Sciatic nerve (tissue), 2 donors: ENCODE measurements at places on chromosomes 7 and 10.

DNA sequence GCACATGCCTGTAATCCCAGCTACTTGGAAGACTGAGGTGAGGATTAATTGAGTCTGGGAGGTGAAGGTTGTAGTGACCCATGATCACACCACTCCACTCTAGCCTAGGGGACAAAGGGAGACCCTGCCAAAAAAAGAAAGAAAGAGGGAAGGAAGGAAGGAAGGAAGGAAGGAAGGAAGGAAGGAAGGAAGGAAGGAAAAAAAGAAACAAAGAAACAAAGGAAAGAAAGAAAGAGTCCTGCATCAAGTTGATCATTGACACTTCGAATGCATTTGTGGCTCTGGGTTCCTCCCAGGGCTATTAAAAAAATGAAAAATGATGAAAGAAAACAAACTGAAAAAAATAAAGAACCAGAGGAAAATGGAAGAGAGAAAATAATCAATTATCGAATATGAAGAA lies 3.9 kb upstream of the PRRT4 start:
- no peak for DNase-seq

DNA sequence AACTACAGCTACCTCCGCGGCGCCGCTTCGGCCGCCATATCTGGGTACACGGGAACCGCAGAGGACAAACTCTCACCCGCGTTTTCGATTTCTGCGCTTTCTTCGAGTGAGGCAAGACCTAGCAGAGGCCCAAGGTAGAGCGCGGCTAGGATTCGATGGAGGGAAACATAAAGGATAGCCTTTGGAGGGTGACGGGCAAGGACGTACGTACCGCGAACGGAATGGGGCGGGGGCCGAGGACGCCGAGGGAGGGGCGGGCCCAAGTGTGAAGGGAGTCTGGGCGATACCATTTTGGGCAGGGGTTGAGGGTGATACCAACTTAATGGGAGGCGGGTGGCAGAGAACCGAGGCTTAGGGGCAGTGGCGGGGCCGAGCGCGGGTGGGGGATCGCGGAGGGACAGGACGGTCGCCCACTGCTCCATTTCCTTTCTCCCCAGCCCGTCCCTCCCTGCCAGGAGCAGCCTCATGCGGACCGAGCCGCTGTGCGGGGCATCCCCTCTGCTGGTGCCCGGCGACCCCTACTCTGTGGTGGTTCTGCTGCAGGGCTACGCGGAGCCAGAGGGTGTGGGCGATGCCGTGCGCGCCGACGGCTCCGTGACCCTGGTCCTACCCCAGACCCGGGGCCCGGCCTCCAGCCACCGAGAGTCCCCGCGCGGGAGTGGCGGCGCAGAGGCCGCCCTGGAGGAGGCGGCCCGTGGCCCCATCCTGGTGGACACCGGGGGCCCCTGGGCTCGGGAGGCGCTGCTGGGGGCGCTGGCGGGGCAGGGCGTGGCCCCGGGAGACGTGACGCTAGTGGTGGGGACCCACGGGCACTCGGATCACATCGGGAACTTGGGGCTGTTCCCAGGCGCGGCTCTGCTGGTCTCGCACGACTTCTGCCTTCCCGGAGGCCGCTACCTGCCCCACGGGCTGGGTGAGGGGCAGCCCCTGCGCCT lies at the start of gene MBLAC1:
TSS of gene MBLAC1 (plus strand) at position 37 of the 935 bp plus-strand sequence. CDS start at position 466, 429 bp downstream.
- DNase-seq: peak; percentile 93

GRCh38 chr7:94888551-94888950 lies 18.8 kb upstream of the PPP1R9A start:
- DNase-seq: no peak

- no peak for DNase-seq
These were observed 1.6 kb downstream of the HTR7 start for GRCh38 chr10:90856261-90856660.

DNA sequence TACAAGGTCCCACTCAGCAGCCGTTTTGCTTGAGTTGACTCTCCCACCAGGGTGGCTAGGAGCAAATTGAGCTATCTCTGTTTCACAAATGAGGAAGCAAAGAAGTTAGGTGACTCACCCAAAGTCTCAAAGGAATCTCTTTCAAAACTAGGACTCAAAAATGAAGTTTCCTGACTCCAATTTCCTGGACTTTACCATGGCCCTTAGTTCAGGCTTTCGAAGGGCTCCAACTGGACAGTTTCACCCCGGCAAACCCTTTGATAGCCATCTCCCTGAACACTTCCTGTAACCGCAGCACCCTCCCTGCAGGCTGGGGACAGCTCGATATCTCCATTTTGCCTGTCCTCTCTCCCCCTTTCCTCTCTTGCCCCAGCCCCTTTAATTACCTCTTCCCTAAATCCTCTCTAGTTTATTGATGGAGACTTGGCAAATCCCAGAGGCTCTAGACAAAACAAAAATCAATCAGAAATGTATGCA lies 4.7 kb upstream of the AFAP1L2 start:
- DNase-seq: no peak

DNA sequence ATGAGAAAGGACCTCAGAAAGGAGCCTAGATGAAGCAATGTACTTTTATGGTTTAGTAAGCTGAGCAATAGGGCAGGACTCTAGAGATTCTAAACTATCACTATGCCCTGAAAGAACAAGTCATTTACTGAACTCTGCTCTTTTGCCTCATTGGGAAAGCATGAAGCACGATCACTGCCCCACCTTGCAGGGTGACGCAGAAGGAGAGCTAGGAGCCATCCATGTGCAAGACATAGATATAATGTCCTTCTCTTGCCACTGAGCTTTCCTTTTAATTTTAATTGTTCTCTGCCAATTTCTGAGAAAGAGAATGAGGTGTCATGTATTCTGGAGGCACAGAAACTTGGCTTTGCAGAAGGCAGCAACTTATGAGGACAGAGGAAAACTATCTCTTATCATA lies 108.3 kb downstream of the SORCS1 start:
- no peak for DNase-seq

GRCh38 chr7:156544919-156545715 lies 95.5 kb upstream of the RNF32 start:
- DNase-seq: no peak

- no peak for DNase-seq
These were observed 80.2 kb downstream of the RHOBTB1 start for GRCh38 chr10:60863796-60864195.

DNA sequence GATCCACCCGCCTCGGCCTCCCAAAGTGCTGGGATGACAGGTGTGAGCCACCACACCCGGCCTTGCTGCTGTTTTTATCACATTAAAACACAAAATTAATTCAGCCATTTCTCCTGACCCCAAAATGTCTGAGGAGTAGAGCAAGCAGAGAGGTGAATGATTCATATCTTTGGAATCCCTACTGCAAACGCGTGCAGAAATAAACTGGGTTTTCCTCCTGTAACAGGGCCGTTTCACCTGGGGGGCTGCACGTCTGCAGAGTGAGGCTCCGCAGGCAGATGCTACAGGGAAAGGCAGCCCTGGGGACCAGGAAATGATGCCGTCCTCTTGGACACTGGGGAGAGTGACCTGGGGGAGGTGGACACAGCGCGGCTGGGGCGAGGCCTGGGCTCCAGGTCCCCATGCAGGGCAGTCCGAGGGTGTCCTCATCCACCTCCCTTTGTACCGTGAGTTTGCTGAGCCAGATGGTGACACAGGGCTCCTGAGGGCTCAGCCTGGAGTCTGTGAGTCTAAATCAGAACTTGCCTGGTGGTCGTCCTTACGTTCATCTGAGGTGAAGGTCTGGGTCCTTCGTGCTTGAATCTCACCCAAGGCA lies 41.9 kb downstream of the PDGFA start:
- peak; percentile 50 for DNase-seq

DNA sequence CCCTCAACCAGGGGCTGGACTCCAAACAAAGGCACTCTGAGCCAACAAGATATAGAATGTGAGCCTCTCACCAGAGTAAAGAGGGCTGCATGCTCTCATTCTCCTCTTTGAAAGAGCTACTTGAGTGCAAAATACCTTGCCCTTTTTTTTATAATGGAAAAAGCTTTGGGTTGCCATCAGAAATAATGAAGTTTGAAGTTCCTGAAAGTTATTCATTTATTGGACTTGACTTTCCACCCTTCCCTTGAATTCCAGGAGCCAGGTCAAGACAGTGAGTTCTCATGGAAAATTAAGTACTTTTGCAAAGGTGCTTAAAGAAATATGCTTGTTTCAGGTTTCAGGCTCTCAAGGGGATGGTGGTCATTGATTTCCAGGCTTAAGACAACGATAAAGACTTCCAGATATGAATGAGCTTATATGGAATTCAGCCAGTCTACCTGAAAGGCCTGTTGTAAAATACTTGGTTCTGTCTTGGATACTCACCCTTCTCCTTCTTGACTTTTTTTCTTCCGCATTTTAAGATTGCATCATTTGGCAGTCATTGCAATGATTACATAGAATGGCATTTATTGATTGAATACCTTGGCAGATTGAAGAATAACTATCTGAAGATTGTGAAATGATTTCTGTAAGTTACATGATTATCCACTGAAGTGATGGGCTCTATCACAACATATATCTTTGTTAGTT lies 696.4 kb downstream of the INHBA start:
- no peak for DNase-seq

- peak; percentile 46 for DNase-seq
These were observed 59.1 kb upstream of the NKX6-2 start for GRCh38 chr10:132845041-132845551.

GRCh38 chr10:43209651-43210141 lies 57.2 kb downstream of the RASGEF1A start:
- DNase-seq: peak; percentile 45

GRCh38 chr10:86753638-86754434 lies 2.6 kb upstream of the BMPR1A start:
- DNase-seq: no peak

GRCh38 chr7:42338231-42338915 lies 101.4 kb upstream of the GLI3 start:
- DNase-seq: no peak

DNA sequence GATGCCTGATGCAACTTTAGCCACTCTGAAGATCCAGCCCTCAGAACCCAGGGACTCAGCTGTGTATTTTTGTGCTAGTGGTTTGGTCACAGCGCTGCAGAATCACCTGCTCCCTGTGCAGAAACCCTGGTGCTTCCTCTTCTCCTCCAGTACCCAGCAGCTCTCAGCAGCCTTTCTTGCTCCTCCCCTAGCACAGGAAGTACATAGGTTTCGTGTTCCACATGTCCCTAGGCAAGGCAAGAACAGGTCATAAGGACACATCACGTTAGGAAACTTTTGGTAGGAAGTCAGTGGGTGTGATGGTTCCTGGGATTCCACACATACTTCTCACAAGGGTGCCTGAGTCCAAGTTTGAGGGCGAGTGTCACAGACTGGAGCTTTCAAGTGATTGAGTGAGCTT lies 167.9 kb upstream of the PRSS1 start:
- DNase-seq: no peak

- DNase-seq: no peak
These were observed 11.1 kb upstream of the ZNF282 start for GRCh38 chr7:149184274-149184673.

DNA sequence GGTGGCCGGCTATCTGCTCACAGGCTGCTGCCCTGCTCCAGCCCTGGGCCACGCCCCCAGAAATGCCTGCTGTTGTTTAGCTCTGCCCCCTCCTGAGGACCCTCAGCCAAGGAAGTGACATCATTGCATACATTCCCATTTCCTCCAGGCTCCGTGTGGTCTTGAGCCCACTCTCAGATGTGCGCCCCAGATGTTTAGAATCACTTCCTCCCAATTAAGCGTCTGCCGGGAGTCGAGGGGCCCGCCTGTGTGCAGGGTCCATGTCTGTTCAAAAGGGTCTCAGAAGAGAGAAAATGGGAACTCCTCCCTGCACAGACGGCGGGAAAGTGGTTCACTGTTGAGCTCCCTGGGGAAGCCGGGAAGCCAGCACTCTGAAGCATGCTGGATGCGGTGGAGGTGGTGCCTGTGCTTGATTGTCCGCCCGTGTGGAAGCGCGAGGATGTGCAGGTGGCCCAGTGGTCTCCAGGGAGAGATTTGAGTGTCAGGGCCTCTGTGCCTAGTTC lies 116.9 kb upstream of the PPIF start:
- DNase-seq: no peak

DNA sequence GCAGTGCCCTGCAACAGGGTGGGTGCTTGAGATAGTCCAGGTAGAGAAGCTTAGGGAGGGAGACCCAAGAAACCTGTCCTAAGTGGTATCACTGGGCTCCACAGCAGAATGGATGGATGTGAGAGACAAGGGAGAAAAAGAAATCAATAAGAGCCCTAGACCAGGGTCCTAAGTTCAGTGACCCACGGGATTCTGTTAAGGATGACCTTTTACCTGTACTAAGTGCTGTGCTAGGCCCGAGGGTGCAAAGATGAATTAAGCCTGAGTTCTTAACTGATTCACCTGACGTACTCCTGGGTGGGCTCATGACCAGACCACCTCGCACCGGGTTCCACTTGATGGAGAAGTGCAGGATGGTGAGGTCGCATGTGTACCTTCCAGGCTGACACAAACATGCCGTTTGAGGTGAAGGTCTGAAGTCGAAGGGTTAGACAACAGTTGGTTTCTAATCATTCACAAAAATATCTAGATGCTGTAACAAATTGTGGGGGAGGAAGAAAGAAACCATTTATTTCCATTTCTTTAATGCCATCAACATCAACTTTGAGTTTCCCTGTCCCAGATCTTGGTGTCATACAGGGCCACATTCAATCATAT lies 166.5 kb downstream of the HERPUD2 start:
- DNase-seq: no peak

GRCh38 chr7:31067491-31067890 lies 15.4 kb downstream of the ADCYAP1R1 start:
- no peak for DNase-seq

GRCh38 chr10:1782841-1783240 lies 45.5 kb upstream of the ADARB2 start:
- no peak for DNase-seq

DNA sequence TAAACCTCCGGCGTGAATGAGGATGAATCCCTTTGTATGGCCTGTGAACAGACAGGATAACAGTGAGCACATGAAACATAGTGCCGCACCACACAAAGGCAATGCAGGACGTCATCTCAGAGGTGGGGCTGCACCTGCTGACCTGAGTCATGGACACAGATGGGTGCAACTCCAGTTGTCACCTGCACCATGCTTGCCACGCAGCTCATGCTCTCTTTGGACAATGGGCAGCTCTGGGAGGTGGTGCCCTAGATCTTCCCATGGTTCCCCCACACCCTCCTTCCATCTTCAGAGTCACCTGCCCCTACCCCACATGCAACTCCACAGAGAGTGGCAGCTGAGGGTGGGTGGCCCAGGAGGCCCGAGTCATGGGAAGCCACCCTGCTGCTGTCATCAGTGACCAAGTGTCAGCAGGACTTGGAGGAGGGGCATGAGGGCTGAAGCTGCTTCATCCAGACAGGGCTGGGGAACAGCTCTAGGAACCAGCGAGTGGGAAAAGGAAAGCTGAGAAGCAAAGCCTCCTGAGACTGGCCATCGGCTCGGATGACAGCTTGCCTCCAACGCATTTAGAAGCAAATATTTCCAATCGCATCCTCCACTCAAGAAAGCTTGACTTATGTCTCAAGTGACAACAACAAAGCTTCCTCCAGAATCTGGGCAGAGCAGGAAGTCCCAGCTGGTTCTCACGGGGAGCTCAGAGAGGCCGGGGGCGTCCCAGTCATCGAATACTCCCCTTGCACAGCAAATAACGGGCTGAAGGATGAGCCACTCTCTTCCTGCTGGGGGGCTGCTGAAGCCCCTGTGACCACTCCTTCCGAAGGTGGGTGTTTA lies 27.1 kb downstream of the VIPR2 start:
- DNase-seq: peak; percentile 26
